ENCODE measurements at places on chromosomes 4 and X.

GRCh38 chr4:148676344-148676743 is 234.1 kb upstream of the NR3C2 start:
- no peak for DNase-seq

DNA sequence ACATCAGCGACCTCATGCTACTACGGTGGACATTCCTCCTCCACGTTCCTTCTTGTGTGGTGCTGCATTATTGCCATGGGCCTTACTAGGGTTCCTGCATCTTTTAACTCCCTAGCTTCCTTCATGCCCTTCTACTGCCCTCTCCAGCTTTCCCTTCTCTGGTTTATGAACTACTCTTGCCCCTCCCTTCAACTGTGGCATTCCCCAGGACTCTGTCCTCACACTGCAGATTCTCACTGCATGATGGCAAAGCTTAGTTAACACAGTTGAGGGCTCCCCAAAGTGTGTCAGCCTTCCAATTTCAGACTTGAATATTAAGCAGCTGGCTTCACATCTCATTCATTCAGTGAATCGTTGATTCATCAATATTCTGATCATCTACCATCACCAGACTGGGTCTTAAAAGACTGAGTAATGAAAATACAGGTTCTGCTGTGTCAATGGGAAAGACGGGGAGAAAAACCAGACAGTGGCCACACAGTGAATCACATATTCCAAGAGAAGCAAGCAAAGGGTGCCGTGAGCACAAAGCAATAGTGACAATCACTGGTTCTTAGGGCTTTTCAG is 53.0 kb downstream of the ZFX start:
- no peak for DNase-seq

DNA sequence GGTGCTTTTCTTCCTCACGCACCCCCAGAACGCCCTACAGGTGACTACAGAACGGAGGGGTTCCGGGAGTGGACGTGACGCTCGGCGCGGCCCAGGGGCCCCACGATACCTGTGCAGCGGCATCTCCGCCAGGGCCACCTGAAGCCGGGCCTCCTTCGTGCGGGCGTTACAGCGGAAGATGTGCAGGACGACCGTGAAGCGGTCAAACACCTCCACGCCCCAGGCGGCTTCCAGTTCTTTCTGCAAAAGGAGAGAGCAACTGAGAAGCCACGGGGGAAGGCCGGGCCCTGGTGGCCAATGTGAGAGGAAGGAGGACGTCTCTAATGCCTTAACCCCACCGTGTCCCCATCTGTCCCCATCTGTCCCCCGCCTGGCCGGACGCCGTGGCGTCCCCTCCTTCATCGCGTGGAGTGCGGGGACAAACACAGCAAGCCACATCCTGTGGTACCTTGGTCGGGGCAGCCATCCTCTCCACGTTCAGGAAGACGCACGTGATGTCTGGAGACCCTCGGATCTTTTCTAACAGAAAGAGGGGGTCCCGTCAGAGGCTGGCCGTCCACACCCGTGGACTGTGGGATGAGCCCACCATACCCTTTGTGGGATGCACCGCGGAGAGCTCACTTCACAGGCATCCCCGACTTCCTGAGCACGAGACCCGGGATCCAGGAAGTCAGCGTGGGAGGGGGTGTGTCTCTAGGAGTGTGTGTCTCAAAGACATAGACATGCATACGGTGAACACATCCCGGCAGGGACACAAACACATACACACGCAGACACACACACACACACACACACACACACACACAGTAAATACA is 3.6 kb downstream of the GTPBP6 start:
- no peak for DNase-seq

- DNase-seq, result no peak
Measured at GRCh38 chr4:10535912-10536311, 78.7 kb upstream of the ZNF518B start.

GRCh38 chr4:180598281-180598680 is 1644.9 kb upstream of the TENM3 start:
- DNase-seq, result no peak

GRCh38 chrX:18956303-18957032 is 27.4 kb downstream of the PHKA2 start:
- no peak for DNase-seq

DNA sequence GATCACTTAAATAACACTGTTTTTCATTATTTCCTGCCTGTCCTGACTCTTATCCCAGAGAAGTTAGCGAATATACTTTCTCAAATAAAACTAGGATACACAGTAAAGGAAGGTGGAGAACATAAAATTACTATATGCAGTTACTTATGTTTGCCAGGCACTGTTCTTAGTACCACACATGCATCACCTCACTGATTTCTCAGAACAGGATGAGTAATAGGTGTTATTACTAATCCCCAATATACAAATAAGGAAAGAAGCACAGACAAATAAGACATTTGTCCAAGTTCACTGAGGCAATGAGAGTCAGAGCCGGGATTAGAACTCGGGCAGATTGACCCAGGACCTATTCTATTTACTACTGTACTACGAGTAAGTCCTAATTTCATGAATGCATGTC is 91.7 kb downstream of the CORIN start:
- DNase-seq, result no peak

All from activated CD4-positive, alpha-beta T cell treated with anti-CD3 and anti-CD28 coated beads, Interleukin-2, amount 10 ng/mL, durations not matched to agents 7 days and 5 days (primary cell).